ENCODE measurements at places on chromosomes 2 and 18.
A peak's percentile ranks its signal among the peaks of the same experiment; 100 is the strongest.

DNA sequence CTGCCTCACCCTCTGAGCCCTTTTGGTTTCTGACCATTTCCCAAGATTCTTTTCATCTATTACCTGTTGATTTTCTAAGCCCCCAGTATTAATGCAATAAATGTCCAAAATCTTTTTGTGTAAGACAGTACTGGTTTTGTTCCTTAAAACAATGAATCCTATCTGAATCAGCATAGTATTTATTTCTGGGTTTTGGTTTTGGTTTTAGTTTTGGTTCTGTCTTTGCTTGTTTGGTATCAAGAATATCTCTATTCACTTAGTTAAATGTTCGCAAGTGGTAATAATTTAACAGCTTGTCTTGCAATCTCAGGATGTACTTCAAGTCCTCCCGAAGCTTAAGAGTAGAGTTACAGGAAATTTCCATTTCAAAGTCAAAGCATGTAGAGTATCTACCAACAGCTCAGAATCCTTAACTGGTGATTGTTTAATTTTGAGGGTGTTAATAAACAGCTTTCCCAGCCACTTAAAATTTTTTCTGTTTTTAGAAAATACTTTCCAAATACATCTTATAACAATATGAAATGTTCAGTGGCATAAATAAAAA lies 67.7 kb upstream of the NEDD4L start:
- DNase-seq, result no peak

- no peak for DNase-seq
These were observed 221.1 kb upstream of the SMAD2 start for GRCh38 chr18:48151421-48152065.

GRCh38 chr18:10194592-10194991 lies 259.8 kb upstream of the APCDD1 start:
- no peak for DNase-seq

- DNase-seq, result no peak
These were observed 1.0 kb upstream of the ZNF532 start for GRCh38 chr18:58863539-58864145.

GRCh38 chr2:151292141-151292540 lies 2.7 kb upstream of the NMI start:
- no peak for DNase-seq

- DNase-seq, result peak; percentile 21
These were observed 20.9 kb upstream of the DNMT3A start for GRCh38 chr2:25362434-25363145.

GRCh38 chr18:54904581-54904980 lies 54.7 kb downstream of the CCDC68 start:
- DNase-seq, result no peak

DNA sequence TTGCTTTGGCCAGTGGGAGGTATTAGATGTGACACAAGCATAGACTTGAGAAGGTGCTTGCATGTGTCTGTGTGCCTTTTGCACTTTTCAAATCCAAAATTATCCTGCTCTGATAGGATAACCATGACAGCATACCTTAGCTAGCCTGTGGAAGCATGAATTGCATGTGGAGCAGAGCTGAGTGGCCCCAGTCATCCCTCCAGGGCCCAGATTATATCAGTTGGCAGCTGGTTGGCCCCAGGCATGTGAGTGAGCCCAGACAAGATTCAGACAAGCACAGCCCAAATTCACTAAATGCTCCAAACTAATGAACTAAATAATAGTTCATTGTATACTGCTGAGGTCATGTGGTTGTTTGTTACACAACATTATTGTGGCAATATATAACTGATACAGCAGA lies 18.8 kb downstream of the TACR1 start:
- no peak for DNase-seq

GRCh38 chr18:12741351-12741750 lies 38.5 kb downstream of the PSMG2 start:
- DNase-seq, result peak; percentile 65

DNA sequence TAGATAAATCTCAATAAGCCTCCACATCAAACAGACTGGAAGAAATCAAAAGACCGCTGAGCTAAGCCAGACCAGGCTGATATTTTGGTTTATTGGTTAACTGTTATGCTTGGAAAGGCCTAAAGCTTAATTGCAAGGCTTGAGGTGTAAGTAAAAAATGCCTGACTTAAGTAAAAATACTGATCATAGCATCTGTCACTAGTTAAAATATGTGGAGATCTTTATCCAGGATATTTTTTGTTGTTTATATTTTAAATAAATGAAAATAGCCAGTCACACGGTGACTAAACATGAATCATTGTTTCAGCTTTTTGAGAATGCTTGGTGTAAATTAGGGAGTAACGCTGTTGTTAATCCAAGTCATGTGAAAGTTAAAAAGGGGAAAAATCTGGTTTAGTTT lies 127.9 kb downstream of the THADA start:
- no peak for DNase-seq

DNA sequence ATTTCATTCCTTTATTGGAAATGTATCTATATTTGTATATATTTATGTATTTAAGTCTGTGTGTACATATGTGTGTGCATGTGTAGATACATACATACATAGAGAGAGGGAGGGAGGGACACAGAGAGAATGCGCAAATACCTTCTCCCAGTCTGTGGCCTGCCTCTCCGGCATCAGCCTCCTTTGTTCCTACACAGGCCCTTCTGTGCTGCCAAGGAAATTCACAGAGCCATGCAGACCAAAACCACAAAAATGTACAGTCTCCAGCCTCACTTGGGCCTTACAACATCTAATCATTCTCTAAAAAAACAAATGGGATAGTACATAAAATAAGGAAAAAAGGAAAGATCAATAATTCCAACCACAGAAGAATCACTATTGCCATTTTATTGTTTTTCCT lies 8.8 kb upstream of the CRACDL start:
- DNase-seq, result no peak

GRCh38 chr18:33579349-33580215 lies 1.6 kb downstream of the ASXL3 start:
- DNase-seq, result no peak

GRCh38 chr2:183031911-183032794 lies 6.1 kb downstream of the NCKAP1 start:
- no peak for DNase-seq

DNA sequence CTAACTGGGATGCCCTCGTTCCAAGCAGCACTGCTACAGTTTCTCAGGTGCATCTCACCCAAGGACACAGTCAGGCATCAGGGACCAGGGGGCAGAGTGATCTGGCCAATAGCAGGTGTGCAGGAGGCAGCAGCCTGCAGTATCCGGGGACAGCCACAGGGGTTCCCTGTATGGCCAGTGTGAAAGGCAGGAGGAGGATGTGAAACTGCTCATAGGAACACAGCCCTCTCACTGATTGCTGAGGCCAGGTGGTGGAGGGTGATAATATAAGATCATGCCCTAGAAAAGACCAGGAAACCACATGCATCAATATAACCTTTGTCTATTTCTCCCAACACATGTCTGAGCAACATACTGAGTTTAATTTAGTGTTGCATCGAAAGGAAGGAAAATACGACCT lies 112.7 kb upstream of the TACR1 start:
- DNase-seq, result peak; percentile 47

DNA sequence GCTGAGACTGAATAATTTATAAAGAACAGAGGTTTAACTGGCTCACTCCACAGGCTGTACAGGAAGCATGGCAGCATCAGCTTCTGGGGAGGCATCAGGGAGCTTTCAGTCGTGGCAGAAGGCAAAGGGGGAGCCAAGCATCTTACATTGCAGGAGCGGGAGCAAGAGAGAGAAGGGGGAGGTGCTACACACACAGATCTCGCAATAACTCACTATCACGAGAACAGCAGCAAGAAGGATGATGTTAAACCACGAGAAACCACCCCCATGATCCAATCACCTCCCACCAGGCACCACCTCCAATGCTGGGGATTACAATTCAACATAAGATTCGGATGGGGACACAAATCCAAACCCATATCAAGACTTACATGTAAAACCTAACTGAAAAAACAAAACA lies 17.8 kb upstream of the MATN3 start:
- no peak for DNase-seq

DNA sequence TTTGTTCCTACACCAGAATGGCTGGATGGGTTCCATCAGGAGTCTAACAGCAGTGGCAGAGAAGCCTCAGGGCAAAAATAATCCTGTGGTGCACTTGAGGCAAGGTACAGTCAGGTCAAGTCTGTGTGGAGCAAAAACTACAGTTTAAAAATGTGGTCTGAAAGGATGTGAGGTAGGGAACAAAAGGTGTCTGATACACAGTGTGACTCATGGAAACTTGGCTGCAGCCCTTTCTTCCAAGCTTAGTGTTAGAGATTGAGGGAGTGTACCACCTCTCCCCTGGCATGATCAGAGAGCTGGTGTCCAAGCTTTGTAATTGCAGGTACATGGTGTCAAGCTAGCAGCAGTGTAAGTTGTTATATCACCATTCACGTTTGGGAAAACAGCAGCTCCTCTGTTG lies 8.9 kb downstream of the ANKAR start:
- no peak for DNase-seq

GRCh38 chr2:46610021-46610420 lies 130.7 kb downstream of the TMEM247 start:
- no peak for DNase-seq

GRCh38 chr18:11994336-11994702 lies 13.0 kb downstream of the IMPA2 start:
- no peak for DNase-seq

- DNase-seq, result no peak
These were observed 141.2 kb downstream of the MYCN start for GRCh38 chr2:16081316-16082200.

- peak; percentile 68 for DNase-seq
These were observed 141.4 kb downstream of the SCG2 start for GRCh38 chr2:223460774-223461211.

- no peak for DNase-seq
These were observed 378.3 kb upstream of the MYT1L start for GRCh38 chr2:2709431-2709770.

GRCh38 chr2:170323743-170324142 lies 145.8 kb downstream of the MYO3B start:
- DNase-seq, result no peak

DNA sequence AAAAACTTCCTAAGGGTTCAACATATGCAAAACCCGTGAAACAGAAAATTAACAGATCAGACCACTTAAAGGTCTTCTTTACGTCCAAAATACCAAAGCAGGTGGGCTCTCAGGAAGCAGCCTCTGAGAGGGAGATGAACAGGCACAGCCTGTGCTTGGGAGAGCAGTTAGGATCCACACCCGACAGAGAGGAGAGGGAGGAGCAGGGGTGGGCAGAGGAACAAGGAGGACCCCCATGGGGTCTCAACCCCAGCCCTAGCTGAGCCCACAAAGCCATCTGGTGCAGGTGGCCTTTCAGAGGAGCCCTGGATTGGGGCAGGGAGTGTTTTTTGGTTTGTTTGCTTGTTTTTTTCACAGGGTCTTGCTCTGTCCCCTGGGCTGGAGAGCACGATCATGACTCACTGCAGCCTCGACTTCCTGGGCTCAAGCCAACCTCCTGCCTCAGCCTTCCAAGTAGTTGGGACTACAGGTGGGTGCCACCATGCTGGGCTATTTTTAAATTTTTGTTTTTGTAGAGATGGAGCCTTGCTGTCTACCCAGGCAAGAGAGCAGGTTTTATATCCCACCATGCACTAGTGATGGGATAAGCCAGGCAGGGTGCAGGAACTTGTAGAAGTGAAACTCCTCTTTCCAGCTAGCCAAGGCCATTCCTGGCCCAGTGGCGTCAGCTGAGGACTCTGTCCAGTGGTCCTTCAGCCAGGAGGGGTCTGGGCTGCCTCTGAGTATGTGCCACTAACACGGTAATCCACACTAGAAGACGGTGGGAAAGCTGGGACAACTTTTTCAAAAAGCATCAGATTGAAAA lies 154.1 kb upstream of the HDAC4 start:
- DNase-seq, result no peak

DNA sequence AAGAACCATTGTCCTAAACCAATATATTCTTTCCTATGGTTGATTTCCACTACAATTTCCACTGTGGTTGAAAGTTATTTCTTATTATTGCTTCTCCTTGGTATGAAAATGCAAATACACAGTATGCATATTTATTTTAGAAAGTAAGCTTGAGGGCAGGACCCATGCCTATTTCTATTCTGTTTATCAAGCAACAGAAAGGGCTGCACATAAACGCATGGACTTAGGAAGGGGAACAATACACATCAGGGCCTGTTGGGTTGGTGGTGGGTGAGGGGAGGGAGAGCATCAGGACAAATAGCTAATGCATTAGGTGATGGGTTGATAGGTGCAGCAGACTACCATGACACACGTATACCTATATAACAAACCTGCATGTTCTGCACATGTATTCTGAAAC lies 20.7 kb downstream of the SLC4A3 start:
- no peak for DNase-seq

DNA sequence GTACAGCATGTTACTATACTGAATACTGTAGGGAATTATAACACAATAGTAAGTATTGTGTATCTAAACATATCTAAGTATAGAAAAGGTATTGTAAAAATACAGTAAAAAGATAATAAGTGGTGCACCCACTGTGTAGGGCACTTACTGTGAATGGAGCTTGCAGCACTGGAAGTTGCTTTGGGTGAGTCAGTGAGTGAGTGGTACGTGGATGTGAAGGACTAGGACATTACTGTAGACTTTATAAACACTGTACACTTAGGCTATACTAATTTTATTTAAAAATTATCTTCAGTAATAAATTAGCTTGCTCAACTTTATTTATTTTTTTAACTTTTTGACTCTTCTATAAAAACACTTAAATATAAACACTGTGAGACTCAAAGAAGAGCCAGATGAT lies 82.6 kb downstream of the MTA3 start:
- DNase-seq, result no peak

DNA sequence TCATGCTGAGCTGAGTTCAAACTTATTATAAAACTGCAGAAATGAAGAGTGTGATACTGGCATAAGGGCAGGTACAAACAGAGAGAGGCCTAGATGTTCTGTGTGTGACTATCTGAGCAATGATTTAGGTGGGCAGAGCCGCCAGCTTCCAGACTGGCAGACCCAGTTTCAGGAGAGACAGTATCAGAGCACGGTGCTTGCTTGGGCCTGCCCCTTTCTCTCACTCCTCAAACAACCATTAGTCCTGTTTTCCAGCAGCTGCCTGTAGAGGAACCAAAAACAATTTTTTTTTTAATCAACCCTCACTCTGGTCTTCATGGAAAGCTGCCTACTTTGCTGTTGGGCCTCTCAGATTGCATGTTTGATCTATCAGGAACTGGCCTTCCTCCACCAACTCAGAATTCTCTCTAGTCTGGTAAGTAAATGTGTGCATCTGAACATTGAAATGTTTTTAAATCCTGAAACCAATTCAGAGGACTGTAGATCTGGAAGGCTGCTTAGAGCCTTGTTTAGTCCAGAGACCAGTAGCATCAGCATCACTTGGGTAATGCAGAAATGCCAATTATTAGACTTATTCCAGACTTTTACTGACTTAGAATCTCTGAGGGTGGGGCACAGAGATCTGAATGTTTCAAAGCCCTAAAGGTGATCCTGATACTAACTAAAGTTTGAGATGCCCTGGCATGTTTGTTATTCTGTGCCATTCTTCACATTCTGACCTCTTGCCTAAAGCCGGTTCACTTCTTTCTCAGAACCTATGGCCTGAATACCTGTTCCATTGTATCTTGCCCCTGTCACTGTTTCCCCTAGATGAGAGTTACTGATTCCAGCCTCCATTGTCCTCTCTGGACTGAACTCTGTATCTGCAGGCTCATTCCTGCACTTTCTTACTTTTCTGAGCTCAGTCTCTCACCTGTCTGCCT lies 24.8 kb upstream of the CRIM1 start:
- DNase-seq, result no peak

Data from DMS153 (cell line).